CD4-positive, alpha-beta T cell treated with Interleukin-2 at 100 ng/mL for 4 hours (primary cell): ENCODE measurements at places on chromosomes 6 and 20.

GRCh38 chr20:52738081-52738480, 234.1 kb upstream of the TSHZ2 start:
- DNase-seq, result no peak

DNA sequence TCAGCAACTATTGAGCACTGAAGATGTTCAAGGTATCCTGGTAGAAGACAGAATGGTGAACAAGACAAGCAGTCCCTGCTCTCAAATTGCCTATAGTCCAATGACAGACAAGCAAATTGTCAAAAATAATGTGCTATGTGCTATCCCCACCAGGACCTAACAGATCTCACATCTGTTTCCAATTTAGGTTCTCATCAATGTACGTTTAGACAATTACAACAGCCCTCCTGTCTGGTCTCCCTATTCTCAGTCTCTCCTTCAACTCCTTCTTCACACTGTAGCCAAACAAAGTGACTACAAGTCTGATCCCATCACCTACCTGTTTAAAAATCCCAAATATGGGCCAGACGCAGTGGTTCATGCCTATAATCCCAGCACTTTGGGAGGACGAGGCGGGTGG, 7.5 kb downstream of the TAPBP start:
- no peak for DNase-seq

GRCh38 chr6:121338366-121338765, 4.1 kb upstream of the TBC1D32 start:
- DNase-seq, result no peak

- DNase-seq, result no peak
Observed at GRCh38 chr6:27254566-27254965, 7.1 kb downstream of the PRSS16 start.

DNA sequence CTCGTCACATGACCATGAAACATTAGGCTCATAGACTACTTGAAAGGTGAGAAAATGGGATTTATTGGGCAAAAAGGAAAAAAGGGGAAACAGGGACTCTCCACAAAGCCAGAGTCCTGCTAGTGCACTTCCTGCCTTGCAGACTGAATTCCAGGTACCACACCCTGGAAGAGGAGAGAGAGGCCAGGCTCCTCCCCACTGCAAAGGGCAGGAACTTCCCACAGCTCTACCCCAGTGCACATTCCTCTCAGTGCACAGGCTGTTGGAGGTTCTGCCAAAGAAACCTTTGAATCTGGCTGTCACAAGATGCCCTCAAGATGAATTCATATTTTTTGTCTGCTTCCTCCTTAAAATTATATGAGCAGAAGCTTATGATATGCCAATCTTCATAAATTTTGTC, 920.4 kb upstream of the GJE1 start:
- DNase-seq, result no peak

DNA sequence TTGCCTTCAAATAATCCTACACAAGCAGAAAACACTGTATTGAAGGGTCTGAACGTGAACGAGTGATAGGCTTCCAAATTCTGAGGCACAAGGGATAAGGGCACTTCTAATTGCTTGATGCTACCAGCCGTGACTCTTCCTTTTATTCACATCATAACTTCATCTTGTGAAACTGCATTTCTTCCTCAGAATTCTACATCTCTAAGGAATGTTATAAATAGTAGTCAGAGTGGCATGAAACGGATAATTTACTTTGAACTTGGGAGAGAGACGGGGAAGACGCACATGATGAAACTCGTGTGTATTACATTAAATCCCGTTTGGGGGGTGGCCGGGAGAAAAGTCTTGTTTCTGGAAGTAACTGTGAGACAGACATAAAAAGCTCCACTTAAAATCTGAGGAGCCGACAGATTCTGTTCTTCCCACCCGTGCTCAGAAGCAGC, 754 bp downstream of the HDDC2 start:
- no peak for DNase-seq

GRCh38 chr20:56422076-56422823, 10.2 kb downstream of the CASS4 start:
- DNase-seq, result peak; percentile 32

GRCh38 chr6:16659466-16660156, 101.6 kb downstream of the ATXN1 start:
- no peak for DNase-seq

DNA sequence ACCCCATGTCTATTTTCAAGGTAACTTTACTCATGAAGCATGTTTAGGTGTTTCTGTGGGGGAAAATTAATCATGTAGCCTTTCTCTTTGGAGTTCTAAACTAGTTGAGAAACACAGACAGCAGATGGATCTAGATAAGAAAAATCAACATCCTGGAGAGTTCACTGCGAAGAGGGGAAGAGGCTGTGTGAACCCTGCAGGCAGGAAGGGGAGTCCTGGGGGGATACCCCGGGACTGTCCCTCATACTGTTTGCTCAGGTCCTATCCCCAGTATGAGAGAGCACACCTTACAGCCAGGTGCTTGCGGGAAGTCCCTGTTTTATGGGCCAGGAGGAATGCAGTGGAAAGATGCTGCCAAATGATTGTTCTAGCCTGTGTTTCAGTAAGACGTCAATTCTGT, 32.7 kb downstream of the CHMP4B start:
- no peak for DNase-seq

- no peak for DNase-seq
Observed at GRCh38 chr6:167497428-167498056, 172.7 kb downstream of the TTLL2 start.

DNA sequence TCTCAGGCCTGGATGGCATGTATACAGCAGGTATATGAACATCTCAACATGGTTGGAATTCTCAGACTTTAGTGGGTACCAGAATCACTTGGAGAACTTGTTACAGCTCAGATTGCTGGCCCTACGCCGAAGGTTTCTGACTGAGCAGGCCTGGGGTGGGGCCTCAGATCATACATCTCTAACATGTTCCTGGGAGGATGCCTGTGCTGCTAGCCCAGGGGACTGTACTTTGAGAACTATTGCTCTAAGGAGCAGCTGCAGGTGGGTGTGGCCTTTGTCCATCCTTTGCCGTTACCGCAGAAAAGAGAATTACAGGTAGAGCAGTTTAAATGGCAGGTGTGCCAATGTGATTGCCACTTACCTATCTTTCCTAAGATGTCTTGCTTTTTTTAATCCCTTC, 310.5 kb upstream of the JAG1 start:
- DNase-seq, result no peak

- DNase-seq, result no peak
Observed at GRCh38 chr6:37745748-37746147, 48.1 kb upstream of the MDGA1 start.

GRCh38 chr20:38591474-38592410, 9.9 kb upstream of the ARHGAP40 start:
- DNase-seq, result no peak

GRCh38 chr6:151044465-151045441, 179.3 kb downstream of the MTHFD1L start:
- DNase-seq, result no peak

GRCh38 chr20:39289831-39290230, 327.7 kb downstream of the DHX35 start:
- no peak for DNase-seq

- DNase-seq, result peak; percentile 62
Observed at GRCh38 chr6:118283766-118284165, 264.3 kb upstream of the PLN start.

DNA sequence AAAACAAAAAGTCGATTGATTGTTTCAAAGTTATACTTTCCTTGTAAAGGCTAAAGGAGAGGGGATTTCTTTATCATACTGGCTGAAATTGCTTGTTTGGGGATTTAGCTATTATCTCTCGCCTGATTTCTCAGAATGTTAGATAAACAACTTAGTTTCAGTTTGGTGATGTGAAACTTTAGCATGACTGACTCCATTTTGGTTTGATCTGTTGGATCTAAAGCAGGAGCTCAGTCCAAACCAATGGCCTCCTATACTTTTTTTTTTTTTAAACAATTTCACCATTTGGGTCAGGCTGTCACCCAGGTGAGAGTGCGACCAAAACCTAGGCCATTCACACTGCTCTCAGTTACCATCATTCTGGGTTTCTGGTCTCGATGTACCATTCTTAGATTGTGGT, 45.4 kb upstream of the SLC16A10 start:
- DNase-seq, result no peak

GRCh38 chr6:36178544-36178943, 18.0 kb upstream of the BRPF3 start:
- no peak for DNase-seq
